Activated CD8-positive, alpha-beta T cell treated with anti-CD3 and anti-CD28 coated beads for 36 hours (primary cell): ENCODE measurements at places on chromosomes 11 and 22. TPM values are rescaled to one million over a fixed set of nuclear protein-coding genes. Genes with fewer than 3 reads are reported as not detected.

Gene CAT
- 24.8 TPM for total RNA-seq

Gene ST14
- total RNA-seq: not detected

DNA sequence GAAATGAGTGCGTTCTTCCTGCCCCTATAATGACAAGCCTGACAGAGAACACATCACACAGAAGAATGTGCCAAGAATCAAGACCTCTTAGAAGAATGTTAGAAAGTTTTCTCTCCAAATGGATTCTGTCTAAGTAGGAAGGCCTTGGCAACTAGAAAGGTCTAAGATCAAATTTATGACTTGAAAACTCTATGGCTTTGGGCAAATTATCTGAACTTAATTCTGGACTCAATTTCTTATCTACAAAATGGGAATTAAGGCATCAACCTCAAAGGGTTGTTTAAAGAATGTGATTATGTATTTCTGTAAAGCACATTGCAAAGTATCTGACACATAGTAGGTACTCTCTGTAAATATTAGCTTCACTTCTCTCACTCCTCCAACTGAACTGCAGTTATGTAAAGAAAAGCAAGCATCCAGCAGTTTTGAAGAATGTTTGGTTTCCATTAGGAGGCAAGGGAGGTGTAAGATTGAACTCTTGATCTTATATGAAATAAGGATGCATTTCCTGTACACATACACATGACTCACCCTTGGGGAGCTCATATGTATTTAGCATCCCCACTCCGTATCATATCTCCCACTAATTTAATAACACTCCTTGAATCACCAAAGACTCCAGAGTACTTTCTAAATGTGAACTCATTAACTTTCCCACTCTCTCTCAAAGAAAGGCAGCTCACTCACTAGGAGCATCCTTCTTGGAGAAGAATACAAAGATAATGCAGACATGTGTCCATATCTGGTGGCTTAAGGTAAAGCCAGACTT, 77.6 kb downstream of the ETS1 start:
- no peaks in the 10 kb centered on the region for H3K27me3 ChIP-seq
- H3K36me3 ChIP-seq: peaks cover 100% of the 10 kb centered on the region
- no peak for DNase-seq
- H3K27ac ChIP-seq: peak overlapping the region; percentile 96
- peak overlapping the region; percentile 95 for H3K4me3 ChIP-seq

DNA sequence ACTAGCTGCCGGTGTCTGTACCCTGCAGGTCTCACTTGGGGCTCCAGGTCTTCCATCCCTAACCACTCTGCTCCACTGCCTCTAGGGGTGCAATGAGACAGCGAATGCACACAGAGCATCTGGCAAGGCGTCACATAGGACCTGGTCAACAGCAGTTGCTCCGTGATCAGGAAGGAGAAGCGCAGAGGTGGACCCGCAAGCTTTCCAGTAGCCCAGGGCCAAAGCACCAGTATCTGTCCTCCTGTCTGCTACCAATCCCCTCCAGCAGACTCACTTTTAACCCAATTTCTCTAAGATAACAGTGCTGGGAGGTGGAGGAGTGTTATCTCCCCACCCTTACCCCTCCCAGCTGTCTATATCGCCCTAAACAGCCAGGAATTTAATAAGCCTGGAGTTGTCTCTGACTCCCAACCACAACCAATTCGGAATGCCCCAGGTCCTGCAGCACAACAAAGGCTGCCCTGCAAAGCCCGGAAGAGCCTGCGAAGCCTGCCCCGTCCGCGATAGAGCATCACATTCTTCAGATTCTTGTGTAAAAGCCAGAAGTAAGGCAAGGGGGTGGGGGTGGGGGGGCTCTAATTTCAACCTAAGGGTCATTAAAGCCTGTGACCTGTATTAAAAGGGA, 19.3 kb downstream of the MYH9 start:
- DNase-seq: peak; percentile 68
- H3K4me1 ChIP-seq: peaks cover 95% of the 10 kb centered on the region
- no peaks in the 10 kb centered on the region for H3K27me3 ChIP-seq
- H3K27ac ChIP-seq: peak overlapping the region; percentile 98
- peak overlapping the region; percentile 76 for H3K4me3 ChIP-seq

Gene MS4A12
- total RNA-seq: not detected

GRCh38 chr11:70445605-70446004, 47.3 kb downstream of the CTTN start:
- H3K36me3 ChIP-seq: peaks cover 7% of the 10 kb centered on the region
- no peak overlapping the region for H3K4me3 ChIP-seq
- H3K27ac ChIP-seq: no peak overlapping the region
- H3K4me1 ChIP-seq: no peaks in the 10 kb centered on the region
- H3K27me3 ChIP-seq: peaks cover 17% of the 10 kb centered on the region

- H3K27me3 ChIP-seq: no peaks in the 10 kb centered on the region
- peak overlapping the region; percentile 97 for H3K4me3 ChIP-seq
- H3K4me1 ChIP-seq: peaks cover 42% of the 10 kb centered on the region
- H3K27ac ChIP-seq: peak overlapping the region; percentile 96
These were observed 1.7 kb upstream of the TXNRD2 start for GRCh38 chr22:19943082-19944026.

GRCh38 chr22:40436505-40437431, 66.4 kb downstream of the SGSM3 start:
- peak overlapping the region; percentile 83 for H3K27ac ChIP-seq
- H3K4me3 ChIP-seq: peak overlapping the region; percentile 17
- H3K27me3 ChIP-seq: no peaks in the 10 kb centered on the region
- peaks cover 61% of the 10 kb centered on the region for H3K4me1 ChIP-seq
- peak; percentile 50 for DNase-seq

DNA sequence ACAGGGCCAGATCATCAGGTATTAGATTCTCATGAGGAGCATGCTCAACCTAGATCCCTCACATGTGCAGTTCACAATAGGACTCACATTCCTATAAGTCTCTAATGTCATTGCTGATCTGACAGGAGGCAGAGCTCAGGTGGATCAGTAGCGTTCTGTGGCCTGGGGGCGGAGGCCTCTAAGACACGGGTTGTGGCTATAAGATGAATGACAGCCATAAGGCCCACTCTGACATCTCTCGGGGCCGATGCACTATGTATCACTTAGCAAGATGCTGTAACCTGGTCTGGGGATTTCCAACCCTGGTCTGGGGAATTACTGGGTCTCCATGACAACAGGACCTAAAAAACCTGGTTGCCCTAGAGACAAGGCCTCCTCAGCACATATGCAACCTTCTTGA, 932.7 kb downstream of the TBC1D22A start:
- no peaks in the 10 kb centered on the region for H3K27me3 ChIP-seq
- H3K4me3 ChIP-seq: no peak overlapping the region
- no peak overlapping the region for H3K27ac ChIP-seq
- no peaks in the 10 kb centered on the region for H3K4me1 ChIP-seq
- H3K36me3 ChIP-seq: no peaks in the 10 kb centered on the region
- peak; percentile 9 for DNase-seq

DNA sequence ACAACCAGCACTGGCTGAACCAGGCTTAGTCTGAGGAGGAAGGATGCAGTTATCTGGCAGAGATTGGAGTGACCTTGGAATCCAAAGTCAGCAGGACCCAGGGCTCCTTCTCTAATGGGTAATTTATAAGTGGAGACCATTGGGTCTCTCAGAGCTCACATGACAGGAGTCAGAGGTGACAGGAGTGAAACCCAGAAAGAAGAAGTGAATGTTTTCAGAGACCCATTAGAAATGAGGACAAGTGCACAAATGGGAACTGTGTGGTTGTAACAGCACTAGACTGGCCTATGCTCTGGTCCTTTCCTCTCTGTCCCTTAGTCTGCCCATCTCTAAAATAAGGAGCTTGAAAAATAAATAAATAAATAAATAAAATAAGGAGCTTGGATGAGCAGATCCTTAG, 107.4 kb downstream of the SERGEF start:
- H3K4me1 ChIP-seq: no peaks in the 10 kb centered on the region
- H3K4me3 ChIP-seq: no peak overlapping the region
- H3K27ac ChIP-seq: no peak overlapping the region
- DNase-seq: no peak
- H3K27me3 ChIP-seq: no peaks in the 10 kb centered on the region

- no peak overlapping the region for H3K4me3 ChIP-seq
- H3K27ac ChIP-seq: no peak overlapping the region
- no peaks in the 10 kb centered on the region for H3K4me1 ChIP-seq
- no peaks in the 10 kb centered on the region for H3K27me3 ChIP-seq
These were observed 462.8 kb downstream of the INSC start for GRCh38 chr11:15577519-15577918.

GRCh38 chr11:70511345-70511744, 113.0 kb downstream of the CTTN start:
- no peaks in the 10 kb centered on the region for H3K4me1 ChIP-seq
- no peak for DNase-seq
- peaks cover 4% of the 10 kb centered on the region for H3K27me3 ChIP-seq
- no peak overlapping the region for H3K27ac ChIP-seq
- no peak overlapping the region for H3K4me3 ChIP-seq
- H3K36me3 ChIP-seq: peaks cover 11% of the 10 kb centered on the region

DNA sequence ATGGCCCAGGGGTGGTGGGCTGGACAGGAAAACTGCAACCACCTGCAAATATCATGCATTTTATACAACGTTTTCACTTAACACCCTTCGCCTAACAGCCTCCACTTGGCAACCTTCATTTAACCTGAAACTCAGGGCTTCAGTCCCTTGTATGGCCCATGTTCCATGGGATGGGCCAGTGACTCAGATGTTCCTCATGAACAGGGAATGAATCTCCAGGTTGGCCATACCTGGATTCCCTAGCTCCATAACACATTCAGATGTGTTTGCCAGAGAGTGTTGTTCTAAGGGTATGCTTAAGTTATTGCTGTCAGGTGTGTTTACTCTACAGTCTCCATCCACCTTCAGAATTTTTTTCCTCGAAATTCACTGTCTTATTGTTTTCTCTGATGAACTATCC, 316.9 kb downstream of the JRKL start:
- H3K4me3 ChIP-seq: no peak overlapping the region
- H3K27ac ChIP-seq: no peak overlapping the region
- no peak for DNase-seq
- H3K4me1 ChIP-seq: no peaks in the 10 kb centered on the region
- H3K27me3 ChIP-seq: no peaks in the 10 kb centered on the region

DNA sequence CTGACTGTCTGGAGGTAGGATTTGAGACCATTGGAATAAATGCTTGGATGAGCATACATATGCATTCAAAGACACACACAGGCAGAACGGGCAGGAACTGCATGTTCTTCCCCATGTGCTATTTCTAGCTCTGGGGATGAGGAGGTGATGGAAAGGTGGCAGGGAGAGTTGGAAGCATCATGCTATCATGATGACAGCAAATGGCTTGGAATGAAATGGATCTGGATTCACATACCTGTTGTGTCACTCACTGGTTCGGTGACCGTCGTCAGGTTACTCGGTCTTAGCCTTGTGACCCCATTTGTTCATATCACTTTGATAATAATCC, 627.9 kb upstream of the KIRREL3 start:
- H3K4me3 ChIP-seq: no peak overlapping the region
- H3K4me1 ChIP-seq: no peaks in the 10 kb centered on the region
- no peaks in the 10 kb centered on the region for H3K27me3 ChIP-seq
- no peak overlapping the region for H3K27ac ChIP-seq
- no peaks in the 10 kb centered on the region for H3K36me3 ChIP-seq

GRCh38 chr22:37111156-37111717, 1.7 kb upstream of the TMPRSS6 start:
- H3K4me3 ChIP-seq: no peak overlapping the region
- no peaks in the 10 kb centered on the region for H3K27me3 ChIP-seq
- no peak overlapping the region for H3K27ac ChIP-seq
- H3K36me3 ChIP-seq: peaks cover 2% of the 10 kb centered on the region

DNA sequence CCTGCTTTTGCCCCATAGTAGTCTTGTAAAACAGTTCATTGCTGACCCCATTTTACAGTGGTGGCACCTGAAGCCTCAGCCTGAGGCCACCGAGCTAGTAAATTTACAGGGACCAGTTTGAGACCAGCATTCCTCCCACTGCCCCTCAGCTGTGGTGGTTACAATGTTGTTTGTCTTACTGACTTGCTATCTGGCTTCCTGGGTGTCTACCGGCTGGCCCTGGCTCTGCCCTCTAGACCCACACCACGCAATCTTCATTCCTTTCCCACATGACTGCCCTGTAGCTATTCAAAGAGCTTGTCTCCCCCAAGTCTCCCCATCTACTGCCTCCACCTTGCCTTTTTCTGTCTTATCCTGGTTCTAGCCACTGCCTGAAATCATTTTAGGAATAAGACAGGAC, 20.8 kb downstream of the PIK3IP1 start:
- no peak for DNase-seq
- no peak overlapping the region for H3K4me3 ChIP-seq
- H3K36me3 ChIP-seq: peaks cover 38% of the 10 kb centered on the region
- H3K27me3 ChIP-seq: no peaks in the 10 kb centered on the region
- H3K27ac ChIP-seq: peak overlapping the region; percentile 69
- H3K4me1 ChIP-seq: peaks cover 32% of the 10 kb centered on the region

Gene C1QTNF4
- total RNA-seq: not detected

GRCh38 chr11:9738116-9738515, 74.2 kb downstream of the SWAP70 start:
- H3K4me1 ChIP-seq: peaks cover 2% of the 10 kb centered on the region
- H3K4me3 ChIP-seq: no peak overlapping the region
- DNase-seq: no peak
- no peak overlapping the region for H3K27ac ChIP-seq
- H3K36me3 ChIP-seq: peaks cover 28% of the 10 kb centered on the region
- H3K27me3 ChIP-seq: no peaks in the 10 kb centered on the region

- peak overlapping the region; percentile 82 for H3K27ac ChIP-seq
- no peaks in the 10 kb centered on the region for H3K27me3 ChIP-seq
These were observed 30.4 kb downstream of the RTN4R start for GRCh38 chr22:20237480-20238440.

Gene CHRNA10
- total RNA-seq: 1.0 TPM

Gene NEAT1
- 313 TPM for total RNA-seq

- H3K4me1 ChIP-seq: peaks cover 4% of the 10 kb centered on the region
- peaks cover 34% of the 10 kb centered on the region for H3K27me3 ChIP-seq
- H3K36me3 ChIP-seq: no peaks in the 10 kb centered on the region
- DNase-seq: peak; percentile 9
- H3K4me3 ChIP-seq: peak within 1 kb of the TSS; percentile 37
These were observed at the start of gene TUB for GRCh38 chr11:8080674-8081590. TUB (plus strand) TSS chr11:8081211; CDS start chr11:8081511, 300 bp downstream.

Gene PDE2A
- total RNA-seq: 0.72 TPM

DNA sequence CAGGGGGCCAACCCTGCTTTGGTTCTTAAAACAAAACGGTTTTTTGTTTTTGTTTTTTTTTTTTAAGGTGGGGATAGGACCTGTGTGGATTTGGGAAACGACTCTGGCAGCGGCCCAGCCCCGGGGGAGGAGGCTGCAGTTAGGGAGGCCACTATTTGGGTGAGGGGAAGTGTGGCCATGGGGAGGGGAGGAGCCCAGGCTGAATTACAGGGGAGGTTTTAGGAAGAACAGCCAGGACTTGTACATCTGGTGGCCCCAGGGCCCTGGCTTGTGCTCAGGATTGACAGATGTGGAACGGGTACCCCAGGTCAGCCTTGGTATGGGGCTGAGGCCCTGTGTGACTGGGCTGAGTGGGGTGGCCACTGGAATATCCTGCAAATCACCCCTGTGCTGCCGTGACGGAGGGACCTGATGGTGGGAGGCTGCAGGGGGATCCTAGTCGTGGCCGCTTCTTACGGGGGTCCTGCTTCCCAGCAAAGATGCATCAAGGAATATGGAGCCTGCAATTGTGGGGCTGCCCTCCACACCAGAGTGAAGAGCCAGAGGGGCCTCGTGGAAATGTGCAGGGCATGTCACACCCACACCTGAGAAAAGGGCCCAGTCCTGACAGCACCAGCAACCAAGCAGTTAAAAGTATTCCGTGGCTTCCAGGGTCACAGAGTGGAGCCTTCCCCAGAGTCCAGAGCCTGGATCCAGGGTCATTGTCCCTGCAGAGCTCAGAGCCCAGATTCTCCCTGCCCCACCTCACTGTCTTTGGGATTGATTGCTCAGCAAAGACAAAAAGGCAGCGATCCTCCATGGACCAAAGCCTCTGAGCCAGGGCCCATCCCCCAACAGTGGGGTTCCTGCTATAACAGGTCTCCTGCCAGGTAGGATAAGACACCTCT, 55.2 kb upstream of the WNT7B start:
- no peaks in the 10 kb centered on the region for H3K36me3 ChIP-seq
- no peak overlapping the region for H3K27ac ChIP-seq
- DNase-seq: no peak
- H3K27me3 ChIP-seq: peaks cover 7% of the 10 kb centered on the region
- H3K4me3 ChIP-seq: no peak overlapping the region
